ENCODE measurements at places on chromosomes 3 and 15.
A peak's percentile ranks its signal among the peaks of the same experiment; 100 is the strongest.

- no peak for DNase-seq
Measured at GRCh38 chr3:117989982-117990381, 1044.7 kb downstream of the IGSF11 start.

GRCh38 chr3:115691964-115692363 is 68.7 kb downstream of the GAP43 start:
- no peak for DNase-seq

DNA sequence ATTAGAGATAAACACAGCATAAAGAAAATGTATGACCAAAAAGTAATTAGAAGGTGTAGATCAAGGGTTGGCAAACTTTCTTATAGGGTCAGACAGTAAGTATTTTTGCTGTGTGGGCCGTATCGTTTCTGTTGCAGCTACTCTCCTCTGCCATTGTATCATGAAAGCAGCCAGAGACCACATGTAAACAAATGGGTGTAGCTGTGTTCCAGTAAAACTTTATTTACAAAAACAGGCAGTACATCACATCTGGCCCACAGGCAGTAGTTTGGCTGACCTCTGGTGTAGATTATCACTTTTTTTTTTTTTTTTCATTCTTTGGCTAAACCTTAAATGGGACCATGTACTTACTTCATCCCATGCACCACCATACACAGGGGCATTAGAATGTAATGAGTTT is 190.8 kb downstream of the MBNL1 start:
- no peak for DNase-seq

- DNase-seq = no peak
Measured at GRCh38 chr3:70096376-70097066, 97.0 kb downstream of the SAMMSON start.

- no peak for DNase-seq
Measured at GRCh38 chr3:45599984-45600650, 5.6 kb downstream of the LIMD1 start.

GRCh38 chr3:150936693-150937092 is 31.5 kb upstream of the MINDY4B start:
- no peak for DNase-seq

DNA sequence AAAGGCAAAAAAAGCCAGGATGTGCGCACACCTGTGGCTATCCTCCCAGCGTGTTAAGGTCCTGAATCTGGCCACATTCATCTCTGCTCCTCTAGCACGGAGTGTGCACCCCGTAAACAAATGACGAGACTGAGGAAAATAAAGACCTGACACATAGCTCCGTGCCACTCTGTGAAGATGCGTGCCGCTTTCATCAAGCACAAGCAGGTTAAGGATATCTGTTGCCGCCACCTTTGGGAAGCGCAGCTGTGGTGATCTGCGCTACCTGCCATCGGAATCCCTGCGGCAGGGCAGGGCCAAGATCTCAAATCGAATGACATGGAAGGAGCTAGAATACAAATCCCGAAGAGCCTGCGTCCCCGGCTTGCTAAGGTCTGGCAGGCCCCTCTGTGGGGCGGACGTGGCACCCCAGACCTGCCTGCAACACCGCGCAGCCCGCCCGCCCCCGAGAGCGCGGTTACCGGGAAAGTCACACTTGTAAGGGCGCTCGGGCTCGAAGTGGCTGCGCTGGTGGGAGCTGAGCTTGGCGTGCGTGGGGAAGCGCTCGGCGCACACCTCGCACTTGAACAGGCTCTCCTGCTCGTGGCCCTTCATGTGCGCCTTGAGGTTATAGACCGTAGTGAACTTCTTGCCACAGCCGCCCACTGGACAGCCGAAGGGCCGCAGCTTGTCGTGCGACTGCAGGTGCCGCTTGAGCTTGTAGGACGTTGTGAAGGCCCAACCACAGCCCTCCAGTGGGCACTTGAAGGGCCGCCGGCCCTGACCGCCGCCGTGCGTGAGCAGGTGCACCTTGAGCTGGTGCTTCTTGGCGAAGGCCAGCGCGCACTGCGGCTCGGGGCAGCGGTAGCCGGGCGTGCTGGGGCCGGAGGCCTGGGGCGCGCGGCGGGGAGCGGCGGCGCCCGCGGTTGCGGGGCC is 936 bp downstream of the ZXDC start:
- peak; percentile 57 for DNase-seq

GRCh38 chr3:143514109-143514508 is 334.2 kb downstream of the SLC9A9 start:
- no peak for DNase-seq

DNA sequence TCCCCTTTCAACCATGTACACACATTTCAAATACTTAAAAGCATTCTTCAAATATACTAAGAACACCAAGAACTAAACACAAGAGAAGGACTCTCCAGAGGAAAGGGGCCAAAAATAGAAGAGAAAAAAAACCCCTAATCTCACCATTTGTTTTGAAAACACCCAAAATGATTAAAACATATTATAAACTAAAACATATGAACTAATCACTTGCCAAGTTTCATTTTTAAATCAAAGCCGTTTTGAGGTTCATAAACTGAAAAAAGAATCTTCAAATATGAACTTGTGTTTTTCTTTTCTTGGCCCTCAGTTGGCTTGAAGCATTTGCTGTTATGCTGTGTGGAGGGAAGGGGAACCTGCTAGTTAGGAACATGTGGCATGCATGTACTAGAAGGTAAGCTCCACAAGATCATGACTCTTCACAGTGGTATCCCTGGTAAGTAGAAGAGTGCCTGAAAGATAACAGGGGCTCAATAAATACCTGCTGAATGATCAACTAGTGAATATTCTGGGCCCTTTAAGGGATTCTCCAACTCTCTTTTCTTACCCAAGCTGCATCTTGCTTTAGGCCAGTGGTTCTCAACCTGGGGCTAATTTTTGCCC is 224.5 kb downstream of the TIGIT start:
- DNase-seq = no peak

DNA sequence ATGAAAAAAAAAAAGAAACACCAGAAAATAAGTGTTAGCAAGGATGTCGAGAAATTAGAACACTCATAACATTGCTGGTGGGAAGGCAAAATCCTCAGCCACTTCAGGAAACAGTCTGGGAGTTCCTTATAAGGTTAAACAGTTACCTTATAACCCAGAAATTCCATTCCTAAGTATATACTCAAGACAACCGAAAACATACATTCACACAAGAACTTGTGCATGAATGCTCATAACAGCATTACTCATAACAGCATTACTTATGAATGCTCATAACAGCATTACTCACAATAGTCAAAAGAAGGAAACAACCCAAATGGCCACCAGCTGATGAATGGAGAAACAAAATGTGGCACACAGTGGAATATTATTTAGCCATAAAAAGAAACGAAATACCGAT is 34.8 kb upstream of the DCP1A start:
- no peak for DNase-seq

- DNase-seq = no peak
Measured at GRCh38 chr3:160665231-160665630, 11.7 kb upstream of the ARL14 start.

DNA sequence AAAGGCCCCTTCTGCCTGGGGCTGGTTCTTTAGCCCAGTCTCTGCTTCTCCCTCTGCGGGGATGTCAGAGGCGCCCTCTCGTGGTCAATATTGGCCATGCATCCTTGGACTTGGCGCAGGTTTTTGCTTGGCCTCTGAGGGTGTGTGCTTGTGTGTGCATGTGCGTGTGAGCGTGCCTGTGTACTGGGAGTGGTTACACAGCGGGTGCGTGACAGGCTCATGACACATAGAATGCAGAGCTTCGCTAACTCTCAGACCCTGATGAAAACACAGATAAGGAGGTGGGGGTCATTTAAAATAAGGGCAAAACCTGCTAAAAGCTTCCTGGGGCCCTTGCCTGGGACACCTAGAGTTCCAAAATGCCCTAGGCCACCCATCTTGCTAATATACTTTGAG is 160.9 kb downstream of the SMAD6 start:
- DNase-seq = peak; percentile 81

- DNase-seq = no peak
Measured at GRCh38 chr15:27702581-27702980, 396.5 kb downstream of the OCA2 start.
